ENCODE measurements at places on chromosomes 16 and 17. TPM values are rescaled to one million over a fixed set of nuclear protein-coding genes. Genes with fewer than 3 reads are reported as not detected.

Gene NMRAL1
- total RNA-seq = 63.8 TPM

GRCh38 chr17:64148017-64148631 is 18.2 kb upstream of the ERN1 start:
- peaks cover 25% of the 10 kb centered on the region for H3K4me1 ChIP-seq
- no peaks in the 10 kb centered on the region for H3K27me3 ChIP-seq
- H3K36me3 ChIP-seq = peaks cover 13% of the 10 kb centered on the region
- no peak overlapping the region for H3K27ac ChIP-seq

GRCh38 chr16:53291757-53292392 is 142.4 kb upstream of the RBL2 start:
- H3K36me3 ChIP-seq = peaks cover 7% of the 10 kb centered on the region
- no peak for DNase-seq
- H3K4me1 ChIP-seq = no peaks in the 10 kb centered on the region
- no peaks in the 10 kb centered on the region for H3K27me3 ChIP-seq

Gene DYNLRB2
- not detected for total RNA-seq

DNA sequence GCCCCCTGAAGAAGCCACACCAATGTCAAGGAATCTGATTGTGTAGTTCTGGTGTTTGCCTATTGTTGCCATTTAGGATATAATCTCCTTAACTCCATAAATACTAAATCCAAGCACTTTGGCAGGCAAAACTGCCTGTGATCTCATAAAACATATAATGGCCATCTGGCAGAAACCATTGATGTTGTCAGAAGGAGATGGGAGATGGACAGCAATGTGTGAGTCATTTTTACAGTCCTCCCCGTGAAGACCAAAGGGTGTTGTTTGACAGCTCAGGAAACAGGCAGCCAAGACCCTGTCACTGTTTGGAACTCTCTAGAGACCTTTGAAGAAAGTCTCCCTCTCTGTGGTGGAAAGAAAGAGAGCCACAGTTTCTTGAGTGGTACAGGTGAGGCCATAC is 454.1 kb downstream of the HS3ST3B1 start:
- H3K36me3 ChIP-seq = no peaks in the 10 kb centered on the region
- H3K4me1 ChIP-seq = no peaks in the 10 kb centered on the region
- no peak overlapping the region for H3K27ac ChIP-seq
- H3K4me3 ChIP-seq = no peak overlapping the region

GRCh38 chr16:53745753-53746266 is 41.9 kb downstream of the FTO start:
- no peak overlapping the region for H3K27ac ChIP-seq
- no peak overlapping the region for H3K4me3 ChIP-seq
- no peak for DNase-seq
- no peaks in the 10 kb centered on the region for H3K27me3 ChIP-seq

All from CD8-positive, alpha-beta memory T cell (primary cell).